ENCODE measurements at places on chromosomes 3 and 15. TPM values are rescaled to one million over a fixed set of nuclear protein-coding genes. Genes with fewer than 3 reads are reported as not detected.
A peak's percentile ranks its signal among the peaks of the same experiment; 100 is the strongest.

DNA sequence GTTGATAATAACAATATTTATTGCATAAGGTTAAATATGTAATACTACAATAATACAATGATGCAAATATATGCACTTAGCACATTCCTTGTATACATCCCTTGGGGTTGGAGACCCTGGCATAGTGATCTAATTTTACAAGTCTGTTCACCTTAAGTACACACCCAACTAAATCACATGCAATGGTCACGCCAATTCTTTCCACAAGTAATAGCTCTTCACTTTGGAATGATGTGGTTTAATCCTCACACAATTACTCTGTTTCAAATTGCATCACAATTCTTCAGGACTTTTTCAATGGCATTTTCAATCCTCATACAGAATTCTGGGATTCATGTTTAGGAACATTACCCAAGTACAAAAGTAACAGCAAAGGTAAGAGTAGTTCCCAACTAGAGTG lies 27.3 kb upstream of the SPRED1 start:
- DNase-seq = no peak

DNA sequence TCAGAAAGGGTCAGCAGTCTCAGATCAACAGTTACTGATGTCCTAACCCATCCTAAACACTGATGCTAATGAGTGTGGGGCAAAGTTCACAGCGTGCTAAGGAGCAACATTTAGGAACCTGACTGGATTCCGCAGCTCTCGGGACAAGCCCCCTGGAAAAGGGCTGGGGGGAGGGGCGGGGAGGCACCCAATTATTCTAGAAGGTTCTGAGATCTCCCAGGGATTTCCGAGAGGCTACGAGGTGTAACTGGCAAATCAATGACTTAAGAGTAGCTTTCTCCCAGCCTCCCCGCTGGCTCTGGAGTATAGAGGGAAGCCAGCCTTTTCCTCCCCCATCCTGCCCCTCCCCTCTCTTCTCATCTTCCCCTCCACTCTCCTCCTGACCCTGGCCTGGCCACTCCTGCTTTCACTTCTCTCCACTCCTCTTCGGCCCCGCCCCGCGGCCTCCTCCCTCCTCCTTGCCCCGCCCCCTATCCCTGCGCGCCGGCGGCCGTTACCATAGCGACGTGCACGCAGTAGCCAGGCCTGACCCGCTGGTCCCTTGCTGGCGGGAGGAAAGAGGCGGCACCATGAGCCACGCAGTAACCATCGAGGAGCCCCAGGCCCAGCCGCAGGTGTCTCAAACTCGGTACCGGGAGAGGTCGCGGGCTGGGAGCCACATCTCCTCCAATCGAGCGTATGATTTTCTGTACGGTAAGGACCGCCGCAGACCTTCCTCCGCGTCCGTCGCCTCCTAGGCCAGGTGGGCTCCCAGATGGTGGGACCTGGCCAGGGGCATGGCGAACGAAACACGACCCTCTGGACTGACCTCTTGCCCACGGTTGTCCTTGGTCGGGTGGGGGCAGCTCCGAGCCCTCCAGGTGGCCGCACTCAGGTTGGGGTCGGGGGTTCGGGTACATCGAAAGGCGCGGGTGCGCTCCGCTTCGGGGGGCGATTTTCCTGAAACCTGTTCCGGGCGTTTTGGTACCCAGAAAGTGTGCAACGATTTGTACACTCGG lies at the start of gene CFAP91:
Gene CFAP91 (plus strand): TSS at position 493 of the 998 bp plus-strand sequence. CDS start 77 bp downstream, at position 570.
- DNase-seq = peak; percentile 91

- no peak for DNase-seq
Measured at GRCh38 chr3:121817753-121818152, 17.1 kb downstream of the IQCB1 start.

DNA sequence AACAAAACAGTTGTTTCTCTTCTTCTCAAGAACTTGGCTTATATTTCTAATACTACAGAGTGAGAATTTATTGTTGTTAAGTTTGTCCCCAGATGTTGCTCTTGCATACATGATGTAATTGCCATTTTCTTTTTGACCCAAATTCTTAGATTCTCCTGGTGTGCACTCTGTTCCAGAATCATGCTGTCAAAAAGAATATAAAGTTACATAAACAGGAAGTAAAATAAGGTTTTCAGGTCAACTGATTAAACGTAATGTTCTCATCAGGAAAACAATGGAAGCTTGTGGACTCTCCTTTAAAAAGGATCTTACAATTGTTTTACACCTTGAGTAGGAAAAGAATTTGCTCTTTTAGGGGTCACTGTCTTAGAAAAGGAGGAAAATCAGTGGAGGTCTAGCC lies 121.8 kb downstream of the ADAM10 start:
- DNase-seq = no peak

- DNase-seq = no peak
Measured at GRCh38 chr15:64503197-64503596, 42.8 kb downstream of the ZNF609 start.

GRCh38 chr15:67521029-67521782 lies at the start of gene C15orf61:
TSS of gene C15orf61 (plus strand) at chr15:67521131. CDS start at chr15:67521249, 118 bp downstream.
- peak; percentile 82 for DNase-seq

DNA sequence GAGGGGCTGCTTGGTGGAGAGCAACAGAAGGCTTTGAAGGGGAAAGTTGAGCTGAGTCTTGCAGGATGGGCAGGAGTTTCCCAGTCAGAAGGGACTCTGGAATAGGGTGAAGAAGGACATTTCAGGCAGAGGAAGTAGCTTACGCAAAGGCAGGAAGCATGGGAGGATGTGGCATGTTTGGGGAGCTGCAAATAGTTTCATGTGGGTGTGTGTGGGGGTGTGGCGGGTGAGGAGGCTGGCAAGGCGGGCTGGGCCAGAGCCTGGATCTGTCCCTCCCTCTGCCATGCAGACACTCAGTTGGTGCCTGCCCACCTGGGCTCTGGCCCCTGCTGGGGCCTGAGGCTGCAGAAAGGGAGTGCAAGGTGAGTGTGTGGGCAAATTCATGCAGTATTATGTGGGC lies 10.4 kb downstream of the TEX264 start:
- DNase-seq = peak; percentile 47

DNA sequence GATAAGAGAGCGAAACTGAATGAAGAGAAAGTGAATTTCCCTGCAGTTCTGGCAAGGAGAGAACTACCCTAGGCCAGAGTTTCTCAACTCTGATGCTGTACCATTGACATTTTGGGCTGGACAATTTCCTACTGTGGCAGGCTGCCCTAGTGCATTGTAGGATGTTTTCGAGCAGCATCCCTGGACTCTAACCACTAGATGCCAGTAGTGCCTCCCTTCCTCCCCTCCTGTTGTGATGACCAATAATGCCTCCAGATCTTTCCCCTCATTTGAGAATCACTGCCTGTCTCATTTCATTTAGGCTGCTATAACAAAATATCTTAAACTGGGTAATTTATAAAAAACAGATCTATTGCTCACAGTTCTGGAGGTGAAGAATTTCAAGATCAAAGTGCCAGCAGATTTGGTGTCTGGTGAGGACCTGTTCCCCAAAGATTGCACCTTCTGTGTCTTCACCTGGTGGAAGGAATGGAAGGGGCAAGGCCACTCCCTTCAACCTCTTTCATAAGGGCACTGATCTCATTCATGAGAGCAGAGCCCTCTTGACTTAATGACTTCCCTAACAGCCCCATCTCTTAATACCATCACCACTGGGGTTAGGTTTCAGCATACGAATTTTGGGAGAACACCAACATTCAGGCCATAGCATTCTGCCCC lies 188.9 kb upstream of the MEIS2 start:
- DNase-seq = peak; percentile 14

Gene GPR149
- total RNA-seq = not detected

Gene PML
- total RNA-seq = 39.7 TPM

Gene SPESP1
- total RNA-seq = 46.7 TPM

All from RPMI7951 (cell line).